ENCODE measurements at places on chromosomes 12 and 14.

DNA sequence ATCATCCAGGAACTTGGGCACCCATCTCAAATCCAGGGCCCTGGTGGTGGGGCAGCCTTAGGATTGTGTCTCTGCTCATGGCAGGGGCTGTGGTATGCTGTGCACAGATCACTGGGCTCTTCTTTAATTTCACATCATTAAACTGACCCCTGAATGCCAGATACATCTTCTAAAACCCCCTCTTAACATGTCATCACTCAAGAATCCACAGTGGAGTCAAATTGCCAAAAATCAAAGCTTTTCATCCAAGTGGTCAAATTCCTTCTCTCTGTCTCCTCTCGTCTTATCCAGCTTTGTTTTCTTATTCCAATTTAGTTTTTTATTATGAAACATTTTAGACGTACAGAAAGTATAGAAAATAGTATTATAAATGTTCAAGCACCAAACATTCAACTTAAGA is 97.5 kb downstream of the ADCK1 start:
- DNase-seq: no peak

DNA sequence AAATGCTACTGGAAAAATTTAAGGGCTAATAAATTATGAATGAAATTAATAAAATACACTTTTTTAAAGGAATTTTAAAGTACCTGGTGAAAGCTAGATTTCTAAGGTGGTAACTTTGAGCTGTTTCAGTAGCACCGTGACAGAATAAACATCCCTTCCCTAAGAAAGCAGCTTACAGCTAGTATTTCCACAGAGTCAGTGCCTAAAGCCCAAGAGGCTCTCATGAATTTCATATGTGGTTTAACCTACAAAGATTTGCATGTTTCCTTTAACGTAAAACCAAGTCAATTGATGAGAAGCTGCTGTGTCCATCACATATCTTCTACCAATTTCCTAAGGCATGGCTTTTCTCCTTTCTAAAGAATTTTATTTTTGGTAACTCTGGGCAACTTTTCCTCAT is 56.8 kb downstream of the IFNG start:
- DNase-seq: no peak

- no peak for DNase-seq
These were observed 34.1 kb downstream of the AP5M1 start for GRCh38 chr14:57302883-57303282.

DNA sequence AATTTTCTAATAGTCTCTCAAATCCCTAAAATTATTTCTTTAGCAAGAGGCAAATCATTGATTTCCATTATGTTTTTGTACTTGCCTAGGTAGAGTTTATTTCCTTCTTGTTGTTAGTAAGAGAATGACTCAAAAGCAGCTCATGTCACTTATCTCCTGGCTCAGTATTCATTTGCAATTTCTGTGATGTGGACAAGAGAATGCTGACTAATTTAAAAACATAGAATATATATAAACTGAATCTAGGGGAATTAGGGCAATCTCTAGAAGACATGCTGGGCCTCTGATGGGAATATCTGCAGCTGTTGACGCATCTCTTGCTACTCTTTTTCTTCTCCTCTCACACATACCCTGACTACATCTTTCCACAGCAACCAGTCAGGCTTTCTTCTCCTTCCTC is 130.8 kb upstream of the PRKD1 start:
- no peak for DNase-seq

- peak; percentile 81 for DNase-seq
These were observed at the start of gene ST8SIA1 for GRCh38 chr12:22334410-22335100. Gene ST8SIA1 (minus strand): TSS chr12:22334707. CDS start chr12:22334232, 475 bp downstream.

DNA sequence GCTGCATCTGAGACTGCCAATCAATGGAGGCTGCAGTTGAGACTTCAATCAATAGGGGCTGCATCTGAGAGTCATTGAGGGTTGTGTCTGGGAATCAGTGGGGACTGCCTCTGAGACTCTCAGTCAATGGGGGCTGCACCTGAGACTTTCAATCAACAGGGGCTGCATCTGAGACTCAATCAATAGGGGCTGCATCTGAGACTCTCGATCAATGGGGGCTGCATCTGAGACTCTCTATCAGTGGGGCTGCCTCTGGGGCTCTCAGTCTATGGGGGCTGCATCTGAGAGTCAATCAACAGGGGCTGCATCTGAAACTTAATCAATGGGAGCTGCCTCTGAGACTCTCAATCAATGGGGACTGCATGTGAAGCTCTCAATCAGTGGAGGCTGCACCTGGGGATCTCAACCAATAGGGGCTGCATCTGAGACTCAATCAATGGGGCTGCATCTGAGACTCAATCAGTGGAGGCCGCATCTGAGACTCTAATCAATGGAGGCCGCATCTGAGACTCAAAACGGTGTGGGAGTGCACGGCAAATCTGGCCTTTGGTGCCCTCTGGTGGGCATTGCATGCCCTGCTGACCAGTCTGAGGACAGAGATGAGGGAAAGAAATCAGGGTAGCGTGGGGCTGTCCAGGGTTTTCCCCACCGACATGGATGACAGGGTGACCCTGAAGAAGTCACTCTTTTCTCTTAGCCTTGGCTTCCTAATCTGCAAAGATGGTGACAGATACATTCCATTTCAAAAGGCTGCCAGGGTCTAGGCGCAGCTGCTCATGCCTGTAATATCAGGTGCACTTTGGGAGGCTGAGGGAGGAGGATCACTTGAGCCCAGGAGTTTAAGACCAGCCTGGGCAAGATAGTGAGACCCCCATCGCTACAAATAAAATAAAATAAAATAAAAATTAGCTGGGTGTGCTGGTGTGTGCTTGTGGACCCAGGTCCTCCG is 41.3 kb upstream of the EIF5 start:
- peak; percentile 67 for DNase-seq

- DNase-seq: peak; percentile 45
These were observed 946 bp downstream of the DDX24 start for GRCh38 chr14:94079891-94080620.

GRCh38 chr12:85130646-85131045 is 94.5 kb downstream of the LRRIQ1 start:
- no peak for DNase-seq

GRCh38 chr12:15679151-15679550 is 110.0 kb downstream of the EPS8 start:
- no peak for DNase-seq

- DNase-seq: no peak
These were observed 53.2 kb downstream of the ATG2B start for GRCh38 chr14:96309896-96310330.

DNA sequence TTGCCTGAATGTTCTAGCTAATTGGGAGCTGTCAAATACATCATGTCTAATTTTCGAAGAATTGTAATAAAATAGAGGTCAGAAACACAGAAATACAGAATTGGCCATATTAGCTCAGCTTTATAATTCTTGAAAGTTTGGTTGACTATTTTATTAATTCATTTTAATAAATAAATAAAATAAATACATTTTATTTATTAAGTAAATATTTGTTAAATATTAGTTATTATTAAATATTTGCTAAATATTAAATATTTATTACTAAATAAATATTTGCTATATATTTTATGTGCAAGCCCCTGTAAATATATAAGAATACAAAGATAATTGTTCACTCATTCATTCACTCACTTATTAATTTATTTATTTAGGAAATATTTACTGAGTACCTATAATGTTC is 231.3 kb downstream of the SSPN start:
- DNase-seq: no peak

- no peak for DNase-seq
These were observed 53.6 kb downstream of the DYRK2 start for GRCh38 chr12:67702136-67702535.

DNA sequence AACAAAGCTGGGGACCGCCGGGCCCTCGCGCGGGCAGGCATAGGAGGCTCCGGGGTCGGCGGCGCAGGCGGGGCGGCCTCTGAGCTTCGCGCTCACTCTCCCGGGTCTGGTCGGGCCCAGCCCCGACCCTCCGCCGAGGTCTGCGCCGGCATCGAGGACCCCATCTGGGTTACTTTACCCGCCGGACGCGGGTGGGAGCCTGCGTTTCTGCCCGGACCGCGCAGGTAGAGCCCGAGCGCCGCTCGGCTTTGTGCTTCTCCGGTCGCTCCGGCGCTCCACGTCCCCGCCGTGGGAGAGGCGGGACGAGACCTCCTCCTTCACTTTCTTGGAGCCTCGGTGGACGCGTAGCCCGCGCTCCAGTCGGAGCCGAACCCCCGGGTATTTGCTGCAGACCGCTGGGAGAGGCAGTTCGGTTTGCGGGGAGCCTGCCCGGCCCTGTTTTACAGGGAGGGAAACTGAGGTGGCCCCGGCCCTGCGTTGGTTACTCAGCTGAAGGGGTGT is 63.2 kb downstream of the FBXL14 start:
- no peak for DNase-seq

GRCh38 chr14:85883966-85884365 is 354.0 kb downstream of the FLRT2 start:
- DNase-seq: no peak

DNA sequence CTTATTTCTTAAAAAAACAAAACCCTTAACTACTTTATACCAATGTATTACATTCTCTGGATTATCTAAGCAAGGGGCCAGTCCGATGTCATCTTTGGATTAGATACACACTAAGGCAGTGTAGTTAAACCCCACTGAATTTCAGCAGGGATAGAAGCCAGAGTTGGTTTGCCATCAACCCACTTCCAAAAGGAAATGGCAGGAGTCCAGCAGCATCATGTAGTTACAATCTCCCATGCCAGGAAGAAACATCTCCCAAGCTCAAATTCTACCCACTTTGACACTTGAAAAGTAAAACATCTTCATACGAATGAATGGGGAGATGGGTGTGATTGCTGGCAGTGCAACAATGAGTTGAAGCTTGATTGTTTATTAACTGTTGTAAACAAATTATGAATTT is 203.5 kb upstream of the PLXNC1 start:
- no peak for DNase-seq

GRCh38 chr14:69152181-69152901 is 578 bp downstream of the DCAF5 start:
- DNase-seq: peak; percentile 80

DNA sequence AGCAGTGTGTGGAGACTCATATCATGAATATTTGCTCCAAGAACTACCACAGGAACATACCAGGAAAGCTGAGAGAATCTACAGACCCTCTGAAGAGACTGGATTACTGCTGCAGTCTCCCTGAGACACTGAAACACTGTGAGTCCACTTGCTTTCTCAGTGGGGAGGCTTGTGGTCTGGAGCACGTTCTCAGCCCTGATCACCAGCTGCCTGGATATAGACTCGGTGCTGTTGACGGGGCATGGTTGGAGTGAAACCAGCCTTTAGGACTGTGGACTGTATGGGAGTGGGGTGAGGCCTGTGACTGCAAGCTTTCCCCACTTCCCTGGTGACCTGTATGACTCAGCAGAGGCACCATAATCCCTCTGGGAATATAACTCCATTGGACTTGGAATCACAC is 525.8 kb upstream of the FBXO33 start:
- no peak for DNase-seq

DNA sequence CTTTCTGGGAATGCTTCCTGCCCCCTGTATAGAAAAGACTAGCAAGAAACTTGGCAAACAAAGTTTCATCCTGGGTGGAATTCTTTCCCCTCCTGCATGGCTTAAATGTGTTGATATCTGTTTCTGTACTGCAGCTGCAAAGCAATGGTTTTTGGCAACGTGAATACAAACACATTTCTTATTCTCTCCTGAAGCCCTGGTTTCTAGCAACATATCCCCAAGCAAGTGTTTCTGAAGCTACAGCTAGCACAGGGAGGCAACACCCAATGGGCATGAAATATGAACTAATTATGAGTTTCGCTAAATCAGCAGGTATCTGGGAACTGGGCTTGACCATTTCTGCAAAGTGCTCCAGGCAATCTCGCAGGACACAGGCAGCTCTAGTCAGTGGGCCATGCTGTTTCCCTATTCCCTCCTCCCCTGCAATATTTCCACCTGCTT is 392.3 kb upstream of the TMPO start:
- no peak for DNase-seq

DNA sequence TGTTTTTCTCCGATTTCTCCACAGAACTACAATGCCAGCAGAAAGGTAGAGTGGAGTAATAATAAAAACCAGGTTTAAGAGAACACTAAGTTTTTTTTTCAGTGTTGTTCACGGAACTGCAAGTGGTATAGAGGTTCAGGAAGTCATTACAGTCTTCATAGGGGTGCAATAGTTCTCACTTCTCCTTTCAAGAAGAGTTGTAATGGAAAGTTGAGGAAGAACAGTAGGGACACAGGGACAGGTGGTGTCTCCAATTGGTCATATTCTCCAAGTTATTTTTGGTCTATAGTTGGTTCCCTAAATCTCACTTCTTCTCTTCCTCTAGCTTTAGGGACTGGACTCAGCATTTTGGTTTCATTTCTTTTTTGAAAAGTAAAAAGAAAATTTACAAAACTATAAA is 894.0 kb downstream of the NRXN3 start:
- no peak for DNase-seq

DNA sequence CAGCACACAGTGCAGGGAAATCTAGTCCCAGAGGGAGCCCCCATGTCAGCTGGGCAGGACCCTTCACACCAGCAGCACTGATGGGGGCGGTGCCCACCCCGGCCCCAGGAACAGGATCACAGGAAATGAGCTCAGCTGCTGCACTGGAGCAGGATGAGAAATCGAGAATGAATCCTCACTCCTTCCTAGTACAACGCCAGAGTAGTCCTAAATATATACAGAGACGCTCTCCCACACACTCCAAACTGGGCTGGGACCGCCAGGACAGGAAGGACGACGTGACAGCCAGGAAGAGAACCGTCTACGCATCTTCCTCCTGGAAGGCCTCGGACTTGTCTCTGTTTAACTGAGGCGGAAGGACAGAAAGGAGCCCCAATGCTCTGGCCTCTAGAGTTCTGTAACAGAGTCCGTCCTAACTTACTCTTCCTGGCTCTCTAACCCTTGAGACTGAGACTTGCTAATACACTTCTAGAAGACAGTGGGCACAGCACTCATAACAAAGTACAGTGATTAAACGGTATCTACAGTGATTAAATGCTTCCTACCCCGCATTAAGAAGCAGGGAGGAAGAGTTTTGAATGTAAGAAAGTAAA is 33.4 kb downstream of the CDC42BPB start:
- DNase-seq: no peak

DNA sequence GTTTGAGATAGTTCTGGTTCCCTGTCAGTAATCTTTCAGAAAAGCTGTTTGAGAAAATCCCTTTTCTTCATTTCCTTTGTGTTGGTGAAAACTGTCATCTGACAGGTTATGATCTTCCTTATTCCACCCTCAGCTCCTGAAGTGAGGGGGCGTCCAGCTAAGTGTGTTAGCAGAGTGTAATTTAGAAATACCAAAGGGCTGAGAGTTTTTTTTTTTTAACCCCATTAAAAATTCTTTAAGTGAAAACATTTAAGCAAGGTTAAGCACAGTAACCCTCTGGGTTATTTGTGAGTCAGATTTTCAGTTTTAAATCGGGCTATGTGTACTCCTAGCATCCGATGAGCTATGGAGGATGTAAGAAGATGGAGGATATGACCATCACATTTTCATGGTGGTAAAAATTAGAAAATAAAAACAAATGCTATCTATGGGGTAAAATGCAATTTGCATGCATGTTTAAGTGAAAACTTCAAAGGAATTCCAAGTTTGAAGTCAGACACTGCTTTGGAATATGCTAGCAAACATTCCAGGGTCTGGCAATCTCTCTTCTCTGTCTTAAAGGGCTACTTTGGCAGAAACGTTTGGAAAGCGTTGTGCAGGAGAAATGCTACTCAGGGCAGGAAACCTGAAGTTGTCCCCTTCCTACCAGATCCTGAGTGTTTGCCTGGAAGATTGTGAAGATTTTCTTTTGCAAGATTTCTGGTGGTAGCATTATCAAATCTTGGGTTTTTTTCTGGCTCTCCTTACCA is 197.0 kb upstream of the PRICKLE1 start:
- no peak for DNase-seq
